HFF-Myc (cell line): ENCODE measurements at places on chromosomes 4 and X.

GRCh38 chrX:5431823-5432222 is 796.8 kb downstream of the NLGN4X start:
- no peak for DNase-seq

GRCh38 chrX:101659601-101660063 is at the start of gene ARMCX2:
TSS of gene ARMCX2 (minus strand) at chrX:101659850. CDS start at chrX:101657588, 2,262 bp downstream.
- DNase-seq, result no peak

- no peak for DNase-seq
These were observed 8.4 kb downstream of the FBXO8 start for GRCh38 chr4:174275101-174275500.

GRCh38 chr4:14792702-14793227 is 209.5 kb upstream of the CPEB2 start:
- no peak for DNase-seq
